MG63 (cell line): ENCODE measurements at places on chromosomes 3 and 15.

DNA sequence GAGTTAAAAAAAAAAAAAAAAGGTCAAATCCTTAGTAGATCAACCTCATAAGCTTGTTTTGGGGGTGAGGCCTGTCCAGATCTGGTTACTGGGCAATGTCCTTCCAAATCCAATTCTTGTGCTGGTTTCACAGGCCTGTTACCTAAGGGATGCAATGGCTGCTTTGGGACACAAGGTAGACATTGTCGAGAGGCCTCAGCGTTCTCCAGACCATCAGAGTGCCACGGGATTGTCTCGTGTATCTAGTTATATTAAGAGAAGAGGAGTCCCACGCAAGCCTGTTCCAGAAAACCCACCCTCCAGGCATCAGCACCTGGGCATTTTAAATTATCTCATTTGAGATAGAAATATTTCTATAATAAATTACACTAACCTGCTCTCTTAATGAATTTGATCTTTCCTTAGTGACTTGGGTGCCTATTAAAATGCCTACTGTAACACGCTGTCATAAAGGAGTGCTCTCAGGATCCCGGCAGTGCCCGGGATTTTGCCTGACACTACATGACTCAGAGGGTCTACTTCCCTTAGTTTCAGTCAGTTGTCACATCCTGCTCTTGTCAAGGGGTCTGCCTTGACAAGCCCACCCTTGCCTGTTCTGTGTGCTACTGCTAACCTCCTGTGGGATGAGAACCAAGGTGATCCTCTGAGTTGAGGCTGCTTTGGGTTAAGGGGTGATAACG lies 116.0 kb downstream of the LIPC start:
- DNase-seq: no peak

GRCh38 chr3:46393554-46394434 lies 13.1 kb downstream of the CCR5AS start:
- no peak for DNase-seq

DNA sequence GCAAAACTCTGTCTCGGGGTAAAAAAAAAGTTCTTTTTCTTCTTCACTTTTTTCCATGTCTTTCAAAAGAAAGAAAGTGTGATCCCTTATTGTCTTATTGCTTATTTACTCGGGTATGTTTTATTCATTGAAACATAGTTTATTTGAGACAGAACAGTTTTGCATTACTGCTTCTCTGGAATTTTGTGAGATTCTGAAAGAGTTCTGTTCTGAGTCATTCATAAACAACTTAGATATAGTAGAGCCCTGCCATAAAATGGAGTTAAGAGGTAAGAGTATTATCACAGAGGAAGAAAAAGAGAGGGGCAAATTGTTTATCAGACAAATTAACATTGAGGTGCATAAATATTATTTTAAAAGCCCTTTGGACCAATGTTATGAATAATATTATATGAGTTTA lies 522.2 kb downstream of the ROBO2 start:
- no peak for DNase-seq

DNA sequence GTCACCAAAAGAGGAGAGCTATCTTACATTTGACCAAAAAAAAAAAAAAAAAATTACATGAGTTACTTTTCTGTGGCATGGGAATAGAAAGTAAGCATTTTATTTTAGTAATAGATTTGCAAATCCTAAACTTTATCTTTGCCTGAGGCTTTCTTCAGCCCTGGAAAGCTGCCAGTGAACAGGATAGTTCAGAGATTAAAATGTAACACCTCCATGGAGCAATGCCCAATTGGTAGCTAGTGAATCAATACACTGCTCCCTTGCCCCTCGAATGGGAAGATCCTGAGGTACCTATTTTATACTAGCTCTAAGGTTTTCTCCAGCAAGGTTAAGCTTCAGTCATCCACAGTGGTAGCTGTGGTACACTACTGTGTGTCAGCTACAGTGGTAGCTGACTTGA lies 867.1 kb downstream of the NAALADL2 start:
- no peak for DNase-seq

GRCh38 chr3:85007195-85008094 lies 48.7 kb downstream of the CADM2 start:
- no peak for DNase-seq

DNA sequence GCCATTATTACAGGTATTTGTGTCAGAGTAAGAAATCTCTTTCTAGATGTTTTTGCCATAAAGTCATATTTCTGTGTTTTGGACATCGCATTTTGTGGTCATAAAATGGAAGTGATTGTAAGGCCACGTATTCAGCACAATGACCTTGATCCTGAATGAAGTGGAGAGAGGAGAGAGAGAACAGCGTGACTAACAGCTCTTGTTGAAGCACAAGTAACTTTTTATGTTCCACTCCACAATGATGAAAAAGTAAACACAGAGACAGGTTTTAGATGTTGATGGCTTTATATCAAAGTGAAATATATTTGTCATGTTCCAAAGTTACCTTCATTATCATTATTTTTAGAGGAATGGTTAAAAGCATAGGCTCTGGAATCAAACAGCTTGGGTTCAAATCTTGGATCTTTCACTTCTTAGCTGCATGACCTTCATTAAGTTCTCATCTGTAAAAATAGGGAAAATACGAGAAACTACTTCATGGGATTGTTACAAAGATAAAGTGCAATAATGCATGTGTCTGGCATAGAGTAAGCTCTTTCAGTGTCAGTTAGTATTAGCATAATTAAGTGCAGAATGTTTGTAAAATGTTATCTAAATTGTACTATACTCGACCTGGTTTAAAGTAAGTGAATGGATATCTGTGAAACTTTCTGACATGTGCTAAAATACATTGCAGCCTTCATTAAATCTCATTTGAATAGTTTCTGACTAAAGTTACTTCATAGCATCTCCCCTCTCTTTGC lies 341.5 kb upstream of the DNAJC19 start:
- DNase-seq: no peak

- DNase-seq: no peak
Observed at GRCh38 chr3:47291158-47291753, 8.5 kb downstream of the KLHL18 start.

- DNase-seq: peak; percentile 52
Observed at GRCh38 chr3:12984023-12984823, 89.0 kb downstream of the IQSEC1 start.

DNA sequence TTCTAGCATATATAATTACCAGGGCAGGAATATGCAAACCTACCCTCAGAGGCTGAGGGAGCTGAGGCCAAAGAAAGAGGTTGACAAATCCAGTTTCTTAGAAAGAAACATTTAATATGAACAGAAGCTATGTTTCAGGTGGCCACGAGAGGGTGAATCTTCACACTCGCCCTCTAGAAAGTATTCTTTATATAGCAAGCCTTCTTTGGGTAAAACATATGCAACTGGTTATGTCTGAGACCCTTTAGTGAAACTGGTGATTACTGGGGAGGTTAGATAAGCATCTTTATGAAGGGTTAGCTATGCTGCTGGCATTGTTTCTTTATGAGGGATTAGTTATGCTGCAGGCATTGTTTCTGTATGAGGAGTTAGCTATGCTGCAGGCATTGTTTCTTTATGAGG lies 50.7 kb upstream of the GOLGA6L2 start:
- DNase-seq: no peak

DNA sequence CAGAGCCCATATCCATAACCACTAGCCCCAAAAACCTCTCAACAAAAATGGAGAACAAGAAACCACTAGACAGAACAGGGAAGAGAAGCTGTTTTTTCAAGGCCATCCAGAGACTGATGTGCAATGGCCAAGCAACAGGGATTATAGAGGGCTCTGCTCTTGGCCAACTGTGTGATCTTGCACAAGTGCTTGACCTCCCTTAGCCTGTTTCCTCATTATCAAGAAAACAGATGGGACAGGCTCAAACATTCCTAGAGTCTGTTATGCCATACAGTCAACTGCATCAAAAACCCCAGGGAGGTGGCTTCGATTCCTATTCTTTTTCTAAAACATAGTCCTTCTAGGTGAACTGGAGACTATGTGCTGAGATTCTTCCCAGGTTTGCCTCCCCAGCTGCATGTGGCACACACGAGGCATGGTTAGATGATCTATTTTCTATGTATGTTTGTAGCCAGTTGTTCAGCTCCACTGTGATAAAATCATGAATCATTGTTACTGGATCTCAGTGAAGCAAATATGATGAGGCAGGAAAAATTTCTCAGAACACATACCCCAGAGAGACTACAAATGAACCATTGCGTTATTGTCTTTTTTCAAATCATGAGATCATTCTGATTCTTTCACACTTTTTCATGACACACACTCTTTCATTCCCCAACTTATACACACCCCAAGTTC lies 132.9 kb upstream of the TGFBR2 start:
- DNase-seq: no peak

GRCh38 chr15:75125935-75126334 lies 75.7 kb upstream of the C15orf39 start:
- no peak for DNase-seq
